ENCODE measurements at places on chromosomes 3 and 15.

GRCh38 chr3:169458752-169459151 lies 204.8 kb downstream of the MECOM start:
- DNase-seq, result no peak

GRCh38 chr15:99731336-99732123 lies 1.7 kb downstream of the LYSMD4 start:
- DNase-seq, result no peak

- DNase-seq, result no peak
Observed at GRCh38 chr3:74614107-74614967, at the start of gene CNTN3. CNTN3 (minus strand) TSS chr3:74614659; CDS start chr3:74521112, 93,547 bp downstream.

DNA sequence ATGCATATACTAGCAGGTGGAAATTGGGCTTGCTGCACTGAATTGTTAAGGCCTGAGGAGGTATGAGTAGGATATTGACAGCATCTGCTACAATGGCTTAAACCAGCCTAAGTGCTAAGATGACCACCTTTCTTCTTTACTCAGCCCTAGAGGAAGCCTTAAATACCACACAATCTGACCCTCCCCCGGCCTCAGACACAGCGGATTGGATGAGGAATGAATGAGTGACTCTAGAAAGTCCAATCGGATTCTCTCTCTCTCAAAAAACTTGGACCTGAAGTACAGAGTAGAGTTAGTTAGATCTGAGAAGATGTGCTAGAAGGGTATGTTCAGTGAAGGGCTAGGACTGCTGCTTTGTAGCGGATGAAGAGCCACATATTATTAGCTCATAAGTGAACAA lies 39.9 kb upstream of the C3orf49 start:
- no peak for DNase-seq

DNA sequence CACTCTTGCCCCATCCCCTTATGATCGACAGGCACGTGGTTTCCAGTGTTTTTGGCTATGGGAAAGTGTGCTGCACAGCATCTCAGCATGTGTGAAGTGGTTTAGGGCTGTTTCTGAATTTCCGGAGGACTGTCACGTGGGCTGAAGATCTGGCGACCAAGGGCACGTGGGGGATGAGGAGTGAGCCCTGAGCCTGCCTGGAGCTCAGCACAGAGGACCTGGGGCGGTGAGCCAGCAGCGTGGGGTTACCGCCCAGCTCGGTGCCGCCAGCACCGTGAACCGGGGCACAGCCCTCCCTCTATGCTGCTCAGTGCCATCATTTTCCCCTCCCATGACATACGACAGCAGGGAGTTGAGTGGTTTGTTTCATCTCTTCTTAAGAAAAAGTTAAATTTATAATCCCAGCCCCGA lies 150.2 kb downstream of the DNAJB8 start:
- DNase-seq, result peak; percentile 74

DNA sequence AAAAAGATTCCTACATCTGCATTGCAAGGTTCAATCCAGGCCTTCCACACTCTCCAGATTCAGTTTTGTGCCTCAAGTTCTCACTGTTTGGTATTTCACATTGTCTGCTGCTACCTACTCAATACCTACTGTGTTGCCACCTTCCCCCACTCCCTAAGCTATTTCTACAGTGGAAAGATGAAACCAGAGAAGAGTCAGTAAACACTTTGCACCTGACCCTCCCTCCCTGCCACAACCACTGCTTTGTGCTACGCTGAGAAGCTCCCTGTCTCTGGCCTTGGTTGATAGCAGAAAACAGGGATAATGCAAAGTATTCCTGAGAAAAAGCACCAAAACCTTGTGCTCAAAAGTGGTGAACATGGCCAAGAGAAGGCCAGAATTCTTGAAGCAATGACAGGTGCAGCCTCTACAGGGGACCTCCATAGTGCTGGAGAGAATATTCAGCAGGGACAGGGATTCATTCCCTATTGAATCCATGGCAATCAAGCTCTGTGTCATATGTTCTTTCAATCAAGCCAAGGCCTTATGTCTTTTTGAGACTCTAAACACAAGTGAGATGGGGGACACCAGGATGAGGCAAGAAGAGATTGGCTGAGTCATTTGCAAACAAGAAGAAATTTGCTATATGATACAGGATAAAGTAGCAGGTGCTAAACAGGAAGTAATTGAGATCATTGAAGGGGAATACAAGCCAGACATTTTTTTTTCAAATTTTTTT lies 83.5 kb upstream of the LIPC start:
- no peak for DNase-seq

DNA sequence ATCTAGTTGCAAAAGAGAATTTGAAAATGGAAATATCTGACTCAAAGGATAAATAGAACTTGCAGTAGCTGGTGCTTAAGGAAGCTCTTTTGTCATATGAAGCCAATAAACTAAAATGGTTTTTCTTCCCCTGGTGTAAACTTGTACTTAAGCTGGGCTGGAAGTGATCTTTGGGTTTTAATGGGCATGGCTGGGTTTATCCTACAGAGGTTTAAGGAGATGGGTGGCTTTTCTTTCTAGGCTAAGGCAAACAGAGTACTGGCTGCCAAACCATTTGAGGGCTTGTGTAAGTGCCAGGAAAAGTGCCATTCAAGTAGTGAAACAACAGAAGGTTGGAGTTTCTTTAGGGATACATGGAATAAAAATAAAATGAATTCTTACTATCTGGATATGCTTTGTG lies 12.1 kb upstream of the UTS2B start:
- DNase-seq, result no peak

DNA sequence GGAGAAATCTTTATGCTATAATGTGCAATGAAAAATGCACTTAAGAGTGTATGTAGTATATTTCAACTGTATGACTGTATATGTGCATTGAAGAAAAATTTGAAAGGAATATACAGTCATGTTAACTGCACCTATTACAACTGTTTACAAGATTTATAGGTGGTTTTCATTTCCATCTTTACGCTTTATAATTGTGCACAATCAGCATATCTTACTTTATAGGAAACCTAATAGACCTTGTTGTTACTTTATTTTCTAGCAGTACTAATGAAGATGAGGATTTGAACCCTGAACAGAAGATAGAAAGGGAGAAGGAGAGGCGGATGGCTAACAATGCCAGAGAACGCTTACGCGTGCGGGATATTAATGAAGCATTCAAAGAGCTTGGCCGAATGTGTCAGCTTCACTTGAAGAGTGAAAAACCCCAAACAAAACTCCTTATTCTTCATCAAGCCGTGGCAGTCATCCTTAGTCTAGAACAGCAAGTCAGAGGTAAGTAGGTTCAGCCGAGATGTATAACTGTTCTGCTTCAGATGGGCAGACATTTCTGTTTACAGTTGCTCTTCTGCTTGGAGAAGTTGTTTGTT lies 103.4 kb upstream of the CGNL1 start:
- no peak for DNase-seq

GRCh38 chr15:63043335-63044076 lies 959 bp downstream of the TPM1 start:
- peak; percentile 4 for DNase-seq

DNA sequence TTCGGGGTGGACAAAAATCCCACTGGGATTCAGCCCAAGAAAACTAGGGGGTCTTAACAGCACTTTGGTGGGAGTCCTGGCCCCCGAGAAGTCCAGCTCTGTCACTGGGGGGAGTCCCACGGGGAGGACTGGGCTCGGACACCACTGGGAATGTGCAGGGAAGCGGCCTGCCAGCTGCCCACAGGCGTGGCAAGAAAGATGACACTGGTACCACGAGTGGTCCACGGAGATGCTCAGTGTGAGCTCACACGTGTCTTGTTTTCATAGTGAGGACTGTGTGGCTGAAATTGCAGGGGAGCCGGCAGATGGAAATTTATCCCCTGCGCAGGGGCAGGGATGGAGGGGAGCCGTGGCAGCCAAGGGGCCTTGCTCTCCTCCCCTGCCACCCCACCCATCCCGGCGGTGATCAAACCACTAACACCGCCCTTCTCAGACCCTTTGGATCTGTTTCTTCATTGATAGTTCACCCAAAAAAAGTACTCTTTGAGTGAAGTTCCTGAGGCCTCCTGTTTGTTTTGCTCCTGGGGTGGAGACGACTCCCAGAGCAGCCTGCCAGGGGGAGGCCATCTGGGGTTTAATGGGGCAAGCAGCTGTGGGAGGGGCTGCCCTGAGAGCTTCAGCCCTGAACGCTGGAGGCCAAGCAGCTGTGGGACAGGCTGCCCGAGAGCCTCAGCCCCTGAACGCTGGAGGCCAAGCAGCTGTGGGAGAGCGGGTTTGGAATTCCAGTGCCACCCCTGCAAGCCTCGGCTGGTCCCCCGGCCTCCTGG lies 130.9 kb downstream of the LRRK1 start:
- DNase-seq, result no peak

DNA sequence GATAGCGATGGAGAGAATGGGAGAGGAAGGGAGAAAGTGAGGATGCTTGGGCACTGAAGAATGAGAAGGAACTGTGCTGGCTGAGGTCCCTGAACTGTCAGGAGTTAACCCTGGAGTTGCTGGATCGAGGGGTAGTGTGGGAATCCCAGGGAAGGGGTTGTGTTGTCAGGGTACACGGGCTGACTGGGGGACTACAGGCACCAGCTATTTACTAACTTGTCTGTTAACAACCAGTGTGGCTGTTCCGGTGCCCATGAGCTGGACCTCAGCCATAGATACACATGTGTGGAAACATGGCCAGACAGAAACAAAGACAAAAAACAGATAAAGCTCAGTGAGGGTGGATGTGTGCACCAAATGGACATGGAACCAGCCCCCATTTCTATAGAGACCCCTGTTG lies 55.1 kb downstream of the GASK1A start:
- DNase-seq, result no peak

DNA sequence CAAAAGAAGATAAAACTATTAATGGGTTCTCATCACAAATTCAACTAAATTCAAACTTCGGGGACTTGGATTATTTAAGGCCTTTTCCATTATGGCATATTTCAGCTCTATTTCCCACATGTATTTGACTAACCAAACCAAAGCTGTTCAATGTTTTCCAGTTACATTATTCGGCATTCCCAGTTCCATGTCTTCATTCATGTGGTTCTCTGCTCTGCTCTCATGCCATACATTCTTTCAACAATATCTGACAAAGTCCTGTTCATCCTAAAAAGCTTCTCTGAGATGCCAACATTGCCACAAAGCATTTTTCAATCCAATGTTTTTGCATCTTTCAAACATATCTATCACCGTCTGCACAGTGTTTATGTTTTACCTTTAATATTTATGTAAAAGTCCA lies 141.4 kb downstream of the GREM1 start:
- DNase-seq, result no peak

- no peak for DNase-seq
Observed at GRCh38 chr15:68424754-68425390, 7.1 kb downstream of the ITGA11 start.

DNA sequence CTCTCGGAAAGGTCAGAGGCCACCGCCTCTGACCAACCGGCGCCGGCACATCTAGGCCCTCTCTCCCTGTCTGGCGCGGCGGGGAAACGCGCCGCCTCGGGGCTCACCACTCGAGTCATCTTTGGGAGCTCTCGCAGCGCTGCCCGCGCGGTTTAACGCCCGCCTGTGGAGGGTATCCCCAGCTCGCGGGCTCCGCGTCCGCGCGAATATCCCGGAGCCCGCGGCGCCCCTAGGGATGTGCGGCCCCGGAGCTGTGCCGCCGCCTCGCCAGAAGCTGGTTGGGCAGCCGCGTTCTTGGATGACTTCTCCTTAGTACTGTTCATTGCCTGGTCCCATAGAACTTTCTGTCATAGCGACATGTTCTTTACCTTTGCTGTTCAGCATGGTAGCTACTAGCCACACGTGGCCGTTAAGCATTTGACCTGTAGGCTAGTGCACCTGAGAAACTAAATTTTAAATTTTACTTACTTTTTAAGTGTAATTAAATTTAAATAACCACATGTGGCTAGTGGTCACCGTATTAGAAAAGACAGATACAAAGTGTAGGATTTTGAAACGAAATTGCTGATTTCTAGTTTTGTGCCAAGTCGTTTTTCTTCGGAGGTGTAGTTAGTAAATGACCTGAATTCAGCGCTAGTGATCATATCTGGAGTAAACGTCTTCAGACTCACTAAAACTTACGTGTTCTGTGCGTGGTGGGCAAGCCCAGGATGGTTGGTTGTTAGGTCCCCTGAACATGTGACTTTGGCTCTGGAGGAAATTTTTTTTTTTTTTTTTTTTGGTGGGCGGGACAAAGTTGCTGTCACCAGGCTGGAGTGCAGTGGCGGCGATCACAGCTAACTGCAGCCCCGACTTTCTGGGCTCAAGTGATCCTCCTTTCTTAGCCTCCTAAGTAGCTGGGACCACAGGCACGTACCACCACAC lies 835 bp downstream of the ARIH2 start:
- peak; percentile 58 for DNase-seq

DNA sequence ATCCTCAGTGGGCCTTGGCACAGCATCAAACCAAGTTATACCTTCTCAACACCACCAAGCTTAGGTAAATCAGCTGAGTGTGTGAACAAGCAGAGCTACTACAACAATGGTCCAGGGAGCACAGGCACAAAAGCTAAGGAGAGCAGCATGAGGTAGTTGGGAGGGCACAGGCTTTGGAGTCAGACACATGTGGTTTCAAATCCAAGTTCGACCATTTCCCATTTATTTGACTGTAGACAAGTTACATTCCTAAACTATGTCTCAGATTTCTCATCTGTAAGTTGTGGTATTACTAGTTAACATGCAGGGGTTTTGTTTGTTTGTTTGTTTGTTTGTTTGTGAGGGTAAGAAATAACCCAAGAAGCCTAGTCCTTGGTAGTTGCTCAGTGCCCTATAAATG lies 46.9 kb downstream of the MLH1 start:
- no peak for DNase-seq

GRCh38 chr3:101529816-101530685 lies 17.0 kb upstream of the SENP7 start:
- DNase-seq, result no peak

- DNase-seq, result no peak
Observed at GRCh38 chr3:139772539-139773500, 95.0 kb upstream of the NMNAT3 start.

- no peak for DNase-seq
Observed at GRCh38 chr15:38524156-38524555, 40.5 kb downstream of the RASGRP1 start.

DNA sequence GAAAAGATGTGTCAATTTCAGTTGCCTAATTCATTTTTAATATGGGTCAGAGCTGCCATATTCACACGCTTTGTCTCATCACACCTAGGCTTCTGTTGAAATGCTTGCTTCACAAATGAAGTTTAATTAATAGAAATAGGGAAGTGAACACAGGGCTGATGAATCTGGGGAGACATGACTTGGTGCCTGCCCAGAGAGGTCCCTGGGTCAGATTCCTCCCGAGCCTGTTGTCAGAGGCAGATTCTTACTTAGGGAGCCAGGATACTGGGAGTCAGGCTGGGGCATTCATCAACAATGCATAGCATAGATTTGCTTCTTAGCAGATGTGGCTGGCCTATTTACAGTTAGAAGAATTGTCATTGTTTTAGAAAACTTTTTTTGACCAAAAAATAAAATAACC lies 90.6 kb downstream of the CACNA1D start:
- no peak for DNase-seq

GRCh38 chr3:61092870-61093269 lies 158.4 kb downstream of the FHIT start:
- no peak for DNase-seq

DNA sequence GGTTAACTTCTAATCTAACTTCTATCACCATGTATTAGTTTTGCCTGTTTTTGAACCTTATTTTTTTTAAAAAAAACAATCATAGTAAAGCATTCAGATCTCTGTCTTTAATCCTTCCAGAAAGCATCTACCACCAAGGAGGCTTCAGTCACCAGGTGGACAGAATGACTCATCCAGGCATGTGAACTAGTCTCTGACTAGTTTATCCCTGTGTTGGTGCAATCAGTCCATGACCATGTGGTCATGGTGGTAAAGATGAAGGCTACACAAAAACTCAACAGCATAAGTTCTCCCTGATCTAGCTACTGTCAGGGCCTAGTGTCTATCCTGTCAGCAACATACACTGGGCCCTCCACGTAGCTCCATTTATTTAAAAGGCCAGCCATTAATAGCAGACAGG lies 750.6 kb downstream of the AGBL1 start:
- no peak for DNase-seq

GRCh38 chr3:141127344-141128125 lies 76.4 kb downstream of the SPSB4 start:
- DNase-seq, result no peak

Measured in stimulated activated CD4-positive, alpha-beta T cell treated with anti-CD3 and anti-CD28 coated beads, Interleukin-4, amount 100 ng/mL, for 4 hours (primary cell).